ENCODE measurements at places on chromosomes 13 and 19.

- DNase-seq: no peak
Measured at GRCh38 chr13:51721496-51721895, 82.5 kb downstream of the DHRS12 start.

DNA sequence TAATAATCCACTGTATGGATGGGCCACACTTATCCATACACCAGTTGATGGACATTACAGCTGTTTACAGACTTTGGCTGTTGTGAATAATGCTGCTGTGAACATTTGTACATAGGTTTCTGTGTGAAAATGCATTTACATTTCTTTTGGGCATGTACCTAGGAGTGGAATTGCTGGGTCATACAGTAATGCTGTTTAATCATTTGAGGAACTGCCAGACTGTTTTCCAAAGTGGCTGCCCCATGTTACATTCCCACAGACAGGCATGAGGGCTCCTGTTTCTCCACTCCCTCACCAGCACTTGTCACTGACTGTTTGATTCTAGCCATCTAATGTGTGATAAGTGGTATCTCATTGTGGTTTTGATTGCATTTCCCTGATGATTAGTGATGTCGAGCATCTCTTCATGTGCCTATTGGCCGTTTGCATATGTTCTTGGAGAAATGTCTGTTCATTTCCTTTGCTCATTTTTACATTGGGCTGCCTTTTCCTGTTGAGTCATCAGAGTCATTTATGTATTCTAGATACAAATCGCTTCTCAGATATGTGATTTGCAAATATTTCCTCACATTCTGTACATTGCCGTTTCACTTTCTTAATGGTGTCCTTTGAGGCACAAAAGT, 12.8 kb downstream of the TMEM255B start:
- peak; percentile 14 for DNase-seq

GRCh38 chr13:111177921-111178320, 62.8 kb downstream of the ARHGEF7 start:
- DNase-seq: no peak

DNA sequence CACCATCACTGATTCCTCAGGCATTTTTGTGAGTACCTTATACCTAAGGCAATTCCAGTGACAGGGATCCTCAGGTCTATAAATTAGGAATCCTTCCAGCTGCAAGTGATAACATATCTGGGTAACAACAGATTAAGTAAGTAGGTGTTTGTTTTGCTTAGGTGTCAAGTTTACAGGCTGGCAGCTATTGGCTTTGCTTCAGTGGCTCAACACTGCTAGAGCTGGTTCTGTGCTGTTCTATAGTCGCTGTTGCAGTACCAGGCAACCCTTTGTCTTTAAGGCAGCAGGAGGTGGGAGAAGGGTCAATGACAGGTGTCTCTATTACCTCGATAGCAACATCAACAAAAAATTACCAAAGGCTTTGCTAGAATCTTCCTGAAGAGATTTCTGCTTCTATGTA, 27.0 kb downstream of the SLC10A2 start:
- no peak for DNase-seq

GRCh38 chr13:95957331-95957730, 95.9 kb downstream of the UGGT2 start:
- DNase-seq: no peak

DNA sequence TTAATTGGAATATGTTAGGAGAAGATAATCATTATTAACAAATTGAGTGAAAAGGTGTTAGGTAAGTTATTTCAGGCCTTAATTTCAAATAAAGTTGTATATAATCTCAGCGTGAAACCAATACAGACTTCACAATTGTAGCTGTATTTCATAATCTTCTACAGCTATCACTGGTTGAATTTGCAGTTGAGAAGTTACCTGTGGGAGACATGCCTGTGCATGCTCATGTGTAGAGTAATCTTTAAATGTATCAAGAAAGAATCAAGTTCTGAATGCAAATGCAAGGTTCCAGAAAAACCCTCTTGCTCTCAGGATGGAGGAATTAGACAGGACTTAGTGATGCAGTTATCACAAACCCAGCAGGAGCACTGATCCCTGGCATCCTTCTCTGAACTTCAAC, 938.4 kb upstream of the SLC10A2 start:
- DNase-seq: no peak

DNA sequence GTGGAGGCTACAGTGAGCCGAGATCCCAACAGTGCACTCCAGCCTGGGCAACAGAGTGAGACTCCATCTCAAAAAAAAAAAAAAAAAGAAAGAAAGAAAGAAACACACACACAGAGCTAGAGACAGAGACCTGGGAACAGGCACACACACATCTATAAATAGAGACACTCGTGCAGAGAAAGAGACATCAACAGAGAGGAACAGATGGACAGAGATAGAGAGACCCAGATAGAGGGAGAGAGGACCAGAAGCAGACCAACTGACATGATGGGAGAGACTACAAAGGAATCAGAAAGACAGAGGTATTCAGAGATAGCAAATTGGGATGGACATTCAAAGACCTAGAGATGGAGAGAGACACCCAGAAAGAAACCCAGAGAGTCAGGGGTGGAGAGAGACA, 2.1 kb upstream of the CA11 start:
- DNase-seq: no peak

DNA sequence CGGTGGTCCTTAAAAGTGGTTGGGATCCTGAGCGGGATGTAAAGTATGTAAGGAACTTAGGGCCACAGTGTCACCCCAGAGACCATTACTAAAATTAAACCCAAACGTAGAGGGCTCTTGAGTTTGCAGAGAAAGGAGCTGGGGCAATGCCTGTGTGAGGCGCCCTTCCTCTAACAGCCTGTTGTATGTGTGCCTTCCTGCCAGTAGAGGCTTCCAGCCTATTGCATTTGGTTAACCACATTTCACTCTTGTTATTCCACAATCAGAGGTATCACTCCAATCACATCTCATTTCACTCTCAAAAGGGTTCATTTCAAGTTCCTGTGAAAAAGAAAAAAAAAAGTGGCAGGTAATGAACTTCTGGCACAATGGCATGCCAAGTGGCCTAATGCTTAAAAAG, 29.4 kb downstream of the DIAPH3 start:
- DNase-seq: no peak

- no peak for DNase-seq
Measured at GRCh38 chr19:48514123-48514458, 2.5 kb upstream of the LMTK3 start.

DNA sequence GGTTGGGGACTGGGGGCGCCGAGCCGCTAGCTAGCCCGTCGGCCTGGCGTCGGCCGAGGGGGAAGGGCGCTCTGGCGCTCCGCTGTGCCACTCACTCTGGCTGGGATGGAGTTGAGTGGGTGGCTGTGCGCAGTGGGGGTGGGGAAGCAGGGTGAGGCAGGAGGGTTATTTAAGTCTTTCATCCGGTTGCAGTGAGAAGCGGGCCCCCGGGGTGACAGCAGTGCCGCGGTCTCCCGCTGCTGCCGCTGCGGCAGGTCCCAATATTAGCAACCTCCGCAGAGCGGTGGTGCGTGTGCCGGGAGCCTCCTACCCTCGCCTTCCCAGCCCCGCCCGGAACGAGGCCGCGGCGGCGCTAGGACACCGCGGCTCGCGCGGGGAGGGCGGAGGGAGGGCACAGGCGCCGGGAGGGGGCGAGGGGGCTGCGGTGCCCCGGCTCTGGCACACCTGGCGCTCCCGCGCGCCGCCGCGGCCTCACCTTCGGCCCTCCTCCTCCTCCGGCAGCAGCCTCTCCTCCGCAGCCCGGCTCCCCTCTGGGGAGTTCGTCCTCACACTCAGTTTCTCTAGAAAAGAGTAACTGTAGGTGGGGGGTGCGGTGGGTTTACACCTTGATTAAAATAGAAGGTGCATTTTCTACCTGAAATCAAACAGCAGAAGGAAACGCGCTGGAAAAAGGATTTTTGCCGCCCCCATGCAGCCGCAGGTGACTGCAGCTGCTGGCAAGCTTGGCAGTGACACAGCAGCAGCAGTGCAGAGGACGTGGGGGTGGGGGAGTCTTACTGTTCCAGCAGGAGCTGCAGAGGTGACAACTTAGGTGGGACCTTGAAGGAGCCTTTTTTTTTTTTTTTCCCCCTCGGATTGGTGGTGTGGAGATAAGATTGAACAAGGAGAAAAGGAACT, 4.5 kb downstream of the FGF9 start:
- DNase-seq: peak; percentile 10

- DNase-seq: no peak
Measured at GRCh38 chr13:77810878-77811277, 107.8 kb downstream of the EDNRB start.

DNA sequence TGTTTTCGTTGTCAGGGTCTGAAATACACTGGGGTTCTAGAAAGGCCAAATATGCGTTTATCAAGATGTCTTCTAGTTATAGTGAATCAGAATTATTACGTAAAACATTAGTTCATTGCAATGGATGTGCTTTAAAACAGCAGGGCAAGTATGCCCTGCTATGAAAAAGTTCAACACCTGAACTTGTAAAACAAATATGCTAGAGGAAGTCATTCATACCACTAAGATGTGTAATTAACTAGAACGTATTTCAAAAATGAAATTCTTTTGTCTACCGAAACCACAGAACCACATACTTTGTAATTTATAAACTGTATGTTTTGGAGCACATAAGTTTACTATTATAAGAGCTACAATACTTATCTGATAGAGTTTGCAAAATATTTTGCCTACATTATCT, 266.2 kb downstream of the KCTD12 start:
- DNase-seq: no peak

- no peak for DNase-seq
Measured at GRCh38 chr13:67095621-67096020, 134.5 kb downstream of the PCDH9 start.

DNA sequence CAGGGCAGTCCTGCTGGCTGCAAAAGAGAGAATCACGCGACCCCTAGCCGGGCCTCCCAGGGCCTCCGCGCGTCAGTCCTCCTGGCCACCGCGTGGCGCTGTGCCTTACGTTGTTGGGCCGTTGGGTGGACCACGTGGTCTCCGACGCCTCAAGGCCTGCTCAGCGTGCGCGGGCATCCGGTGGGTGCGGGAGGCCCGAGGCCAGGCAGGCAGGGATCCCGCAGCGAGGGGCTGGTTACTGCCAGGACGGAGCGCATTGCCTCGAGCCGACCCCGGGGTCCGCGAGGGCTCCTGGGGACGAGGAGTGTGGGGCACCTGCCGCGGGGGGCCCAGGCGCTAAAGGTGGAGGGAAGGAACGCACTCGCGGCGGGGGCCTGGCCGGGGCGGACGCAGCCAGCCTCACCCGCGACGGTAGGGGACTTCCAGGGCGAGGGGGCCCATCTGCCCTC, at the start of gene TDRD12:
Gene TDRD12, plus strand, starts transcription at position 157 of the 449 bp plus-strand sequence. CDS start 306 bp downstream, outside the sequence.
- DNase-seq: no peak

- DNase-seq: no peak
Measured at GRCh38 chr19:1828279-1829238, 16.5 kb upstream of the ATP8B3 start.

- DNase-seq: no peak
Measured at GRCh38 chr13:40595693-40596092, 70.7 kb downstream of the FOXO1 start.

DNA sequence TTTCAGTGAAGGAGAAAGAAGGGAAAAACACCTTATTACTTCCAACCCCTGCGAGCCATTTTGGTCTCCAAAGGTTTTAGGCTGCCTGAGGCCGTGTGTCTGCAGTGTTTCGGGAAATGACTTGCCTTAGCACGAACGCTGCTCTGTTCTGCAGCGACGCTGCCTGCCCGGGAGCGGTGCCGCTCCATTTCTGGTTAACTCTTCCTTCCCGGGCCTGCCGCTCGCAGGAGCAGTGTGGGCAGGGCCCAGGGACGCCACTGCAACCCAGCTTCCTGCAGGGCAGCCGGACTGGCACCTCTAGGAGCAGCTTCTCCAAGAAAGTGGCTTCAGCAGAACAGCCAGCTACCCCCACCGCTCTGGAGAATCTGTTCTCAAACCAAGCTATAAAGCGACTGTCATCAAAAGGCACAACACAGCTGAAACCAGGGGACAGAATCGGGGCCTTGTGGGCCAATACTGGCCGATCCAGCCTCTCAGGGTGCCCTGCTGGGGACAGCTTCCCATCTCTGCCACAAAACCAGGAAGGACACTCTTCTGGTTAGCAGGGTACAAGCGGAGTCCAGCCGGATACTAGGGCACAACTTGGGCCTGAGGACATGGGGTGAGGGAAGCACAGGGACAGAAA, 72.2 kb downstream of the KCTD15 start:
- DNase-seq: no peak

GRCh38 chr13:35874704-35875103, 256.5 kb downstream of the DCLK1 start:
- DNase-seq: no peak

DNA sequence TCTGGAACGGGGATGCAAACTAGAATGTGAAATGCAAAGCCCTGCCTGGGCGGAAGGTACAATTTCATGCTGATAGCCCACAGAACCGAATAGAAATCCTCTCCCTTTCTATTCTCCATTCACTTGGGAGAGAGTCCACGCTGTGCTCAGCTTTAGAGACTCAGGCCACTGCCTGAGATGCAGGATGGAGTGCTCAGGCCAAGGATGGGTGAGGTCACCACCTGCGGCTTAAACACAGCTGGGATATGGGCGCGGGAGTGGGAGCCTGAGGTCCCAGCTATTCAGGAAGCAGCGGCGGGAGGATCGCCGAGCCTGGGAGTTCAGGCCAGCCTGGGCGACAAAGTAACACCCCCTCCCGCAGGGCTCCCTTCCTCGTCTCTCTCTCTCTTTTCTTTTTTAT, 446 bp upstream of the ZNF83 start:
- no peak for DNase-seq

- no peak for DNase-seq
Measured at GRCh38 chr19:31223740-31224534, 125.3 kb downstream of the TSHZ3 start.

DNA sequence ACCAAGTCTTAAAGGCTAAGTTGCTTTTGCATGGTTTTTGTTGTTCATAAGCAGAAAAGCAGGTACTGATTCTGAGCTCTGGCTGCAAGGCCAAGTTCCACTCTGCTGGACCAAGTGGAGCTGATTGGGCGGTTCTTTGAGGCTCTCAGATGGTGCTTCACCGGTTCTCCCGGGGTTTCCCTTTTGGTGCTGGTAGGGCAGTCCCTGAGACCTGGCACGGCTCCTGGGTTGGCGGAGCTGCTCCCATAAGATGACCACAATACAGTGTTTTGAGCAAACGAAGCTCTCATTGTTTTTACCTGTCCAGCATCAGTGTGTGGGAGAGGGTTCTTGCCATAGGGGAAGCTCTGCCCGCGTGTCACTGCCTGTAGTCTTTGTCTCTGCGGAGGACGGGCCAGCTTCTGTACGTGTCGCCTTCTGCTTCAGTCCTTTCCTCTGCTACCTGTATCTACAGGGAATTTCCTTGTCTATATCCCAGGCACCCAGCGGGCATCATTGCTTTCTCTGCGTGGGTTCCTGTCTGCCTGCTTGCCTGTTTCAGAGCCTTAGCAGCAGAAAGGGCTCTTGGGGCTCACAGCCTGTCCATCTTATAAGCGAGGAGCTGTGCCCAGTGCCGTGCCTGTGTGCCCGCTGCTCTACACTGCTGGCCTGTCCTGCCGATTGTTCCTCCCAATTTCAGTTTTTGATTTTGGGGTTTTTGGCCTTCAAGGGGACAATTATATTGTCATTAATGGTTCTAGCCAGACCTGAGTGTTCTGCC, 2.3 kb downstream of the U2AF2 start:
- no peak for DNase-seq

- no peak for DNase-seq
Measured at GRCh38 chr19:10061717-10062310, 24.3 kb upstream of the SHFL start.

Measured in CD4-positive, alpha-beta T cell treated with Interleukin-2 at 100 ng/mL for 4 hours (primary cell).